ENCODE measurements at places on chromosomes 2 and 18. TPM values are rescaled to one million over a fixed set of nuclear protein-coding genes. Genes with fewer than 3 reads are reported as not detected.

Gene STPG4
- polyA plus RNA-seq, result not detected

Gene LIMS3
- 8.6 TPM for polyA plus RNA-seq

Gene MYO5B
- 1.9 TPM for polyA plus RNA-seq

Gene CD8A
- 0.46 TPM for polyA plus RNA-seq

Gene OBSL1
- 114 TPM for polyA plus RNA-seq

GRCh38 chr2:97742381-97742847 lies 29.0 kb downstream of the ZAP70 start:
- DNase-seq, result no peak

GRCh38 chr2:48944956-48945355 lies 189.4 kb upstream of the LHCGR start:
- no peak for DNase-seq

- DNase-seq, result no peak
Observed at GRCh38 chr2:32663864-32664263, 36.0 kb downstream of the TTC27 start.

GRCh38 chr2:196200557-196200956 lies 29.2 kb upstream of the STK17B start:
- no peak for DNase-seq

GRCh38 chr2:190413421-190413820 lies 5.3 kb downstream of the MFSD6 start:
- no peak for DNase-seq

DNA sequence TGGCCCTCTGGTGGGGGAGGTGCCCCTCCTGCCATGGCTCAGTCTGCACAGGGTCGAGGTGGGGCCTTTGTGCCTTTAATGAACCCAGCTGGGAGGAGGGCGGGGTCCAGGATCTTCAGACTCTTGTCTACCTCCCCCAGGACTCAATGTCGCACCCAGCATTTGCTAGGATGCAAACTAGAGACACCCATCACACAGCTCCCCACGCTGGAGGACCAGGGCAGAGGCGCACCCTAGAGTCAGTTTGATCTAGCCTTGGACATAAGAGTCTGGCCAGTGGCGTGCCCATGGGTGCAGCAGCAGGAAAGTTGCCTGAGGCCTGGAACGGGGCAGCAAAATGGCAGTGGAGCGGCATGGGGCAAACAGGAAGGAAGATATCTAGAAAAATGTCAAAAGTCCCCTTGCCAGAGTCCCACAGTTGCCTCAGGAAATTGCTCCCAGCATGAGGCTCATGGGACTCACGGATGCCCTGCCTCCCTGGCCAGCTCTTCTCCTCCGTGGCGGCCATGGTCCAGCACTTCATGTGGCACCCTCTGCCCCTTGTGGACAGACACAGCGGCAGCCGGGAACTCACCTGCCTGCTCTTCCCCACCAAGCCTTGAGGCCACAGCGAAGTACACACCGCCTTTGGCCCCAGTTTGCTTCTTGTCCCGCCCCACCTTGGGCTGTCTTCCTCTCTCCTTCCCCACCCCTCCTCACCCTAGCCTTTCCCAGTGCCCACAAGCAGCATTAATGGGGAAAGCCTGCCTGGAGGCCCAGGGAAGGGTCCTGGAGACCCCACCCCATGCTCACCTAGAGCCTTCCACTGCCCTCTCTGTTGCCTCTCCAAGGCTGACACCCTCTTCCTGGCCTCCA lies 17.7 kb downstream of the SH2D6 start:
- DNase-seq, result no peak

DNA sequence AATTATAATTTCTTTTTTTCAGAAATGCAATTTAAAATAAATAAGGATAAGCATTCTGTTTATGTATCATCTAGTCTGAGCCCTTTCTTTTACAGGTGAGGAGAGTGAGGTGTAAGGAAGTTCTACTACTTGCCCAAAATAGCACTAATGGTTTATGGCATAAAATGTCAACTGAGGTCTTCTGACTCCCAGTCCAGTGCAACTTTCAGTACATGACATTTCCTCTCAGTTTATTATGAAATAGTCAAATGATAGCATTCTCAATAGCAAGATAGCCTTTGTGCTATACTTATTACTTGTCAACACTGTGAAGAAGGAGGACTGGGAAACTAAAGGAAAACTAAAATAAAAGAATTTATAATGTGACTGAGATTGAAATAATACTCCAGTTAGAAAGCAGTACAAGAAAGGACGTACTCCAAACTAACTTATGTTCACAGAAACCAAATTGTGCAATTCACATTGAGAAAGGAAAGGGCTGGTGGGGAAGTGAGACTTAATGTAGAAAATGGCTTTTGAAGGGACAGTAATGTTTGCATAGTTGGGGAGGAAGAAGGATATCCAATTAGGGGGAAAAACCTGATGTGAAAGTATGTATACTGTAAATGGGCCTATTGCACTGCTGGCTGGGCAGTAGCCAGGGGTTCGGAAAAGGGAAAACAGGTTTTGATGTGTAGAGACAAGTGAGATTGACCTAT lies 166.7 kb upstream of the ZEB2 start:
- DNase-seq, result no peak

DNA sequence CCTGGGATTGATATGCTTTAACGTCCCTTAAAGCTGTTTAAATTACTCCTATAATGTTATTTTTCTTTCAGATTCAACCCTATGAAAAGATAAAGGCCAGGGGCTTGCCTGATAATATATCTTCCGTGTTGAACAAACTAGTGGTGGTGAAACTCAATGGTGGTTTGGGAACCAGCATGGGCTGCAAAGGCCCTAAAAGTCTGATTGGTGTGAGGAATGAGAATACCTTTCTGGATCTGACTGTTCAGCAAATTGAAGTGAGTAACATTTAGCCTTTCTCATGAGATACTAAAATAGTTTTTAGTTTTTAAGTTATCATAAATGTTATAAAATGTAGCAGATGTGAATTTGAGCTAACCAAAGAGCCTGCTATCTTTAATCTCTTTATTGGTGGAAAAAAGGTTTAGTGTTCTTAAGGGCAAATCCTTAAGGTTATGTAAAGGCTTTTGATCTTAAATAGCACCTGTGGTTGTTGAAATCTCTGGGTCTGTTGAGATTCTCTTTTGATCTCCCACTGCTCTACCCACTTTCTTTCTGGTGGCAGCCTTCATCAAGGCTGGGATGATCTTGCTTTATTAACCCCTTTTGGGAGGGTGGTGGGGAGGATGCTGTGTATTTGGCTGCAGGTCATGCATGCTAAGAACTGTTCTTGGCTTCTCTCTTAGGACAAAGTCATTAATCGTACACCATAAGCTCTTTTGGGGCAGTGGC lies 40.9 kb downstream of the UGP2 start:
- DNase-seq, result no peak
